Fibroblast of pulmonary artery (primary cell): ENCODE measurements at places on chromosomes 6 and 20.
A peak's percentile ranks its signal among the peaks of the same experiment; 100 is the strongest.

GRCh38 chr6:41579088-41579610 lies 33.0 kb downstream of the FOXP4 start:
- DNase-seq = no peak

DNA sequence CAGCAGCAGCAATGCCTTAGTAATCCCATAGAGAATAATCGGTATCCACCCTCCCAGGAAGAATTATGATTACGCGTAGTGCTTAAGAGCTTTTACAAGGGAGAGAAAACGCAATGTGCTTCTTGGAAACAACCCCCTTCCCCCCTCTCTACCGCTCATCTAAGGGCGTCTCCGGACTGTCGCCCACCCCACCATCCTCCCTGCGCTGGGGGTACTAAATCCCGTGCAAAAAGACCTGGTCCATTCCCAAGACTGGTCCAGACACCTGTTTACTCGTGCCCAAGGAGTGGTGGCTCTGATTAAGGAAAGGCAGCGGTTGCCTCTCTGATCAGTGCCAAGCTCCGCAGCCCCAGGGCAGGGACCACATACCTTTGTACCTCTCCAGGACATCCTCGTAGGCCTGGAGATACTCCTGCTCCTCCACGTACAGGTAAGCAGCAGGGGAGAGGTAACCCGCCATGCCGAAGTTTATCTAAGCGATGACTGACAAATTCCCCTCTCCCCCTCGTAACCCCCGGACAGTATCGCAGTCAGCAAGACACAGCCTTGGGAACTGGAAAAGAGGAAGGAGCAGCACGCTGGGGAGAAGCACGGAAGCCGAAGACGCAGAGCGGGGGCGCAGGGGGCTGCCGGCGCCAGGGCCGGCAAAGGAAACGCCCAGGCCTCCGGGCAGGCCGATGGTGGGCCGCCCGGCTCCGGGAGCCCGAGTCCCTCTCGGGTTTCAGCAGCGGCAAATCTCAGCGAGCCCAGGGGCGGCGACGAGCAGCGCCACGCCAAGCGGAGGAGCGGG lies 112.0 kb upstream of the BEND6 start:
- peak; percentile 56 for DNase-seq

DNA sequence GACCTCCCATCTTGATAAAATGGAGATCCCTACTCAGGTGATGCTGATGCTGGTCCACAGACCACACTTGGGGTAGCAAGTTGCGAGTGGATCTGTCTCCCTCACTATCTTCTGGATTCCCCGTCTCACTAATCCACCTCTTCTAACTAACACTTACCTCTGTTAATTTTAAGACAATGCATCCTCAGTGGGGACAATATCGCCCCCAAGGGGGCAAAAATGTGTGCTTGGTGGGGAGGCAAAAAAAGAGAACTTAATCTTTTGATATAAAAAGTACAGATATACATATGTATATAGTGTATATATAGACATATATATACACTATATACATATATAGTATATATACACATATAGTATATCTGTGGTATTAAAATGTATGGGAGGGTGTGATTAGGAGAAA lies 4.3 kb downstream of the LRFN2 start:
- no peak for DNase-seq

DNA sequence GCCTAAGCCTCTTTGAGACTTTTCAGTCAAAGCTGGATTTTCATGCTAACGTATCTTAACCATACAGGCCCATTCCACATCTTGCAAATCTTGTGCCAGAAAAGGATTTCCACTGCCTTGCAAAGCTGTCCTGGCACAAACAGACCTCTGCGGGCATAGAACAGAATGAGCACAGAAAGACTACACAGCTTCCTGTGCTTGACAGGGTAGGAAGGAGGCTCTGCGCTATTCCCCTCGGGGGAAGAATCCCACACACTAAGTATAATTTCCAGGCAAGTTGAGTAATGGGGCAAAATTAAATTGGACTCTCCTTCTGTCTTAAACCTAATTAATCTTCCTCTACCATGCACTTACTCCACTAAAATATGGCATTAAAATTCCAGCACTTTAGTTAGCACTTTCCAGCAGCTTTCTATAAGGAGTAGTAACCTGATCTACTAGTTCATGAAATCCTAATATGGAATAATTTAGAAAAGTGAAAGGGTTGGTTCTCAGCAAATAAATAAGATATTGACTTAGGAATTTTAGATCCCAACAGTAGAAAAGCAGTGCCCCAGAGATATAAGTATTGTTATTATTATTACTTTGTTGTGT lies 532.1 kb upstream of the JAG1 start:
- no peak for DNase-seq

GRCh38 chr20:14957402-14957801 lies 620.0 kb upstream of the FLRT3 start:
- no peak for DNase-seq

GRCh38 chr20:45629496-45630100 lies at the start of gene WFDC10A:
Gene WFDC10A, plus strand, starts transcription at chr20:45629739. Its CDS starts 75 bp downstream, at chr20:45629814.
- peak; percentile 56 for DNase-seq
